ENCODE measurements at places on chromosomes 12 and 14.

DNA sequence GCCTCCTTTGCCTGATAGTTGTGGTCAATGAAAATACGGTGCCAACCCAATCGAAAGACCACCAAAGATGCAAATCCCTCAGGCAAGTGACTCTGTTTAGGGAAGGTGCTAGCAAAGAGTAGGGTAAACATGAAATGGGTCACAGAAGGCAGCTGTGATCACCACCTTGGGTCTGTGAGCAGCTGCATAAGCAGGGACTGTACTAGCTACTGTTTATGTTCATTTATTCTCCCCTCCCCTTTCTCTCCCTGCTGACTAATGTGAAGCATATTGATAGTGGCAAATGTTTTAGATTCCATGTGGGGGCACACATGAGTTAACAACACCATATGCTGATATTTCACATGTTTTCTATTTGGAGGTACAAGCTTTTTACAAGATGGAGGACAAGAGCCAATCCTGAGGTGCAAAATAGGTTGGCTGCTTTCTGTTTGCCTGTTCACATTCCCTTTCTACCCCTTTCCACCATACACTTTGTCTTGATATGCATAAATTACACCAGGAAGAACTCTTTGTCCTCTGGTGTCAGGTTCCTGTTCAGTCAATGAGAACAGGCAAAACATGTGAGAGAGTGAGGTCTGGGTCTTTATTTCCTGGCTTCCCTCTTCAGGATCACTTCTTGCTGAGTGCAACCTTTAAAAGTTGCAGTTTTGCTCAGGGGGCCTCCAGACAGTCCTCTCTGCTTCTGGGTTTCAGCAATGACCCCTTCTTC lies 71.1 kb downstream of the AVPR1A start:
- no peak for DNase-seq

- no peak for DNase-seq
Observed at GRCh38 chr14:97517566-97518234, 720.5 kb downstream of the VRK1 start.

DNA sequence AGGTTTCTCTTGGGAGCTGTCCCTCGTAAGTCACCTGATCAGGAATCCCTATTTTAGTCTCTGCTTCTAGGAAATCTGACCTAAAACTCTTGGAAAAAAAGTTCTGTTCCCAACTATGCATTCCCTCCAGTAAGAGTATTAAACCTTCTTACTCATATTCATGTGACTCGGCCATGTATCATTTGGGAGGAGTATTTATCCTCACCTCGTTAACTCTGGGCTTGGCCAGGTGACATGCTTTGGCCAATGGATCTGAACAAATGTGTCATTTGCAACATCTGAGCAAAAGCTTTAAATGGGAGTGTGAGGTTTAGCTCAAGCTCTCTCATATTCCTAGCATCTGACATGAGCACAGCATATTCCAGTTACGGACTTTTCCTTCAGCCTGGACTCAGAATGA lies 226.8 kb downstream of the NUAK1 start:
- no peak for DNase-seq

DNA sequence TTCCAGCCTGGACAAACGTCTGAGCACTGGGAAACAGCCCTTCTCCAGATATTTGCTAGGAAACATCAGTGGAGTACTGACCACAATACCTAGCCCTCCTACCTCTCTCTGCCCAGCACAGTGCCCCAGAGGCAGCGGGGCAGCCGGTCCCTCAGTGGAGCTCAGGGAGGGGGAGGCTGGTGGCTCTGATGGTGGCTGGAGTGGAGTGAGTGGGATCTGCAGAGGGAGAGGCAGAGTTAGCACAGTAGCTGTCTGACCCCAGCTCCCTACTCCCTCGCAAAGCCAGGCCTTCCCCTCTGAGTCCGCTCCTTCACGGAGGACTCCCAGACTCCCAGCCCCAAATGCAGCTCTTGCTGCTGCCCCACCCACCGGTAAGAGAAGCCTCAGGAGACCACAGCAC lies 30.0 kb downstream of the NCKAP5L start:
- no peak for DNase-seq

DNA sequence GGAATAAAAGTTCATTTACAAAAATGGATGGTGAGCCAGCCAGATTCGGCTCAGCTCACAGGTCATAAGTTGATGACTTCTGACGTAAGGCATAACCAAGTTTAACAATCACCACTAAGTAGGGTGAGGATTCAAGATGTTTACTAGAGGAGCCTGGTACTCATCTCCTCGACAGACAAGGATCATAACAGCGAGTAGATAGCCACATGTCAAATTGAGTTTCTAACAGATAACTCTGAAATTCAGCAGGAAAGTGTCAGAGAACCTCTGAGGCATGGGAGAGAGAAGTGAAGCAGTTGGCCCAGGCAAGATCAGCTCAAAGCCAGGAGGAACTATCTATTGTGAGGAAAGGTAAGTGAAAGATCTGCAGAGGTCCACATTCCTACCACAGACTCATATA lies 208.7 kb downstream of the NELL2 start:
- no peak for DNase-seq

DNA sequence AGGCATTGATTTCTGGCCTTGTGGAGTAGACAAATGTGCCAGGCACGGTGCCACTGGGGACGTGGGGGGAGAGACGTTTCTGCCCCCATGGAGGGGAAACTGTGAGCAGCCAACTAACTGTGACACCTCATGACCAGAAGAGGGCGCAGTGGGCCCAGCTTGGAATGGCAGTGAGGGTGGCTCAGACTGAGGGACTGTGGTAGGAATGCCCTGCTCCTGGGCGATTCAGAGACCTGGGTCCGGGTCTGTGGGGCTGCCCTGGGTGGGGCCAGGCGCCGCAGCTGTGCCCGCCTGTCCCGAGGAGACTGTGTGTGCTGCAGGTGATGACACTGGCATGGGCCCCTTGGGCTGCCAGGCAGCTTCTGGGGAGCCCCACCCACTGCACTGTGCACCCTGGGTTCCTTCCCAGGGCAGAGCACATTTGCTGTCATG lies 60.6 kb downstream of the SLC25A47 start:
- no peak for DNase-seq

- DNase-seq = no peak
Observed at GRCh38 chr14:24095271-24096068, 1.4 kb downstream of the PCK2 start.

DNA sequence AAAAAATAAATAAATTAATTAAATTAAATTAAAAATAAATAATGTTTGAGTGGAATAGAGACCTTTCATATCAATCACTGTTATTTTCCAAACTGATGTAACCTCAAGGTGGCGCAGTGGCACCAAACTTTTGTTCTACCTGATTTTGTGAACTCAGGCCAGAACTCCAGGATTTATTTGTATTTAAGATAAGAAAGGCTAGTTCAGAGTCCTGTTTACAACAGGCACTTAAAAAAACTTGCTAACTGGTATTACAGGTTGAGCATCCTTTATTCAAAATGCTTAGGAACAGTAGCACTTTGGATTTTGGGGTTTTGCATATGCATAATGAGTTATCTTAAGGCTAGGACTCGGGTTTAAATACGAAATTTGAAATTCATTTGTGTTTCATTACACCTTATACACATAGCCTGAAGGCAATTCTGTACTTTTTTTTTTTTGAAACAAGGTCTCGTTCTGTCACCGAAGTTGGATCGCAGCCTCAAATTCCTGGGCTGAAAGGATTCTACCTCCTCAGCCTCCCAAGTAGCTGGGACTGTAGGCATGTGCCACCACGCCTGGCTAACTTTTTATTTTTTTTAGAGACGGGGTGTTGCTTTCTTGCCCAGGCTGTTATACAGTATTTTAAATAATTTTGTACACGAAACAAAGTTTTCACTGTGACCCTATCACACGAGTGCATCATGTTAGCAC lies 32.4 kb downstream of the YY1 start:
- DNase-seq = peak; percentile 94

DNA sequence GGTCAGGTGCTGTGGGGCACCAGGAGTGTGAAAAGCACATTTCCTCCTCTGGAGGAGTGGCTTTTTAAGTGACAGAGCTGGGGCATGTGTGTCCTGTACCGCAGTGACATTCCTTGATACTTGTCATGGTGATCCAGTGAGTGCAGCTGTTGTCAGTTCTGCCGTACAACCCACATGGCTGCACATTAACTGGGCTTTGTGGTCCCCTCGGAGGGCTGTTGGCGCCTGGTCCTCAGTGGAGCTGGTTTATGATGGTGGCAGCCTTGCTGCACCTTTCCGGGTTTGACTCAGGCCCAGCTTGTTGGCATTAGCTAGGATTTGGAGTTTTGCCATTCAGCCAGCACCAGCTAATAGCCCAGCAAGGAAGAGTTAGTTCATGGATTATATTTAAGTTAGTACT lies 77.0 kb downstream of the SLC25A47 start:
- no peak for DNase-seq

GRCh38 chr12:16189849-16190248 lies 87.6 kb downstream of the SLC15A5 start:
- DNase-seq = no peak

- DNase-seq = no peak
Observed at GRCh38 chr12:52079576-52080402, at the start of gene SMIM41. Gene SMIM41, plus strand, starts transcription at chr12:52079704. Its CDS starts 76 bp downstream, at chr12:52079780.

GRCh38 chr14:58547649-58548048 lies 90.1 kb upstream of the DACT1 start:
- DNase-seq = no peak

DNA sequence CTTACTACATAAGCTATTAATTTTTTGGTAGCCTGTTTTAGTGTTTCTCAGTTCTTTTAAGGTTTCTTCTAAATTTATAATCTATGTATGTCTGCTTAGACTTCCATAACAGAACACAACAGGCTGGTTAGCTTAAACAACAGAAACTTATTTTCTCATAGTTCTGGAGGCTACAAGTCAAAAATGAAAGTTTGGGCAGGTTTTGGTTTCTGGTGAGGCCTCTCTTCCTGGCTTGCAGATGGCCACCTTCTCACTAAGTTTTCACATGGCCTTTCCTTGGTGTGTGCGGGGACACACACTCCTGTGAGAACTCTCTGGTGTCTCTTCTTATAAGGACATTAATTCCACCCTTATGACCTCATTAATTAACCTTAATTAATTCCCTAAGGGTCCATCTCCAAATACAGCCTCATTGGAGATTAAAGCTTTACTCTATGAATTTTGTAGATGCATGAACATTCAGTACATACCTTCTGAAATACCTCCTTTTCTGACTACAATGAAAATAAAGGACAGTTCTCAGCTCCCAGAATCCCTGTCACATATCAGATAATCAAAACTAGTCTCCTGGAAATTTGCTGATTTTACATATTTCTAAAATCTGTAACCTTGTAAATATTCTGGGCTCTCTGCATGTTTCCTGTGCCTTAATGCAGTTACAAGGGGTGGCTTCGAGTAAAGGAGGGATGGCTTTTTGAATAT lies 23.2 kb upstream of the BMAL2 start:
- DNase-seq = no peak

GRCh38 chr12:75852143-75852542 lies 179.4 kb downstream of the PHLDA1 start:
- no peak for DNase-seq

- no peak for DNase-seq
Observed at GRCh38 chr14:95039259-95039992, 117.9 kb downstream of the DICER1 start.

- DNase-seq = peak; percentile 65
Observed at GRCh38 chr12:51683763-51684357, 92.8 kb downstream of the SCN8A start.

DNA sequence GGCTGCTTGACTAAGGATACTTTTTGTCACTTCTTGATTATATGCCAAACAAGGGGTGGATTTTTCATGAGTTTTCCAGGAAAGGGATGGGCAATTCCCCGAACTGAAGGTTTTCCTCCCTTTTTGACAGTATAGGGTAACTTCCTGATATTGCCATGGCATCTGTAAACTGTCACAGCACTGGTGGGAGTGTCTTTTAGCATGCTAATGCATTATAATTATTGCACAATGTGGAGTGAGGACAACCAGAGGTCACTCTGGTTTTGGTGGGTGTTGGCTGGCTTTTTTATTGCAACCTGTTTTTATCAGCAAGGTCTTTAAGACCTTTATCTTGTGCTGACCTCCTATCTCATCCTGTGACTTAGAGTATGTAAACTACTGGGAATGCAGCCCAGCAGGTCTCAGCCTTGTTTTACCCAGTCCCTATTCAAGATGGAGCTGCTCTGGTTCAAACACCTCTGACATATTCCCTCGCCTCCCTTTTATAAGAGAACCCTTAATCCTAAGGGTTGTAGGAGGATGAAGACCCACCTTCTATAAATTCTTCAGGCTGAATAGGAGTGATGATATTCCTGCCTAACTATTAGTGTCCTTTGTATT lies 471.2 kb downstream of the ATP23 start:
- no peak for DNase-seq

GRCh38 chr14:60247994-60248696 lies 876 bp upstream of the PPM1A start:
- peak; percentile 96 for DNase-seq
